ENCODE measurements at places on chromosomes 2 and 18. TPM values are rescaled to one million over a fixed set of nuclear protein-coding genes. Genes with fewer than 3 reads are reported as not detected.

DNA sequence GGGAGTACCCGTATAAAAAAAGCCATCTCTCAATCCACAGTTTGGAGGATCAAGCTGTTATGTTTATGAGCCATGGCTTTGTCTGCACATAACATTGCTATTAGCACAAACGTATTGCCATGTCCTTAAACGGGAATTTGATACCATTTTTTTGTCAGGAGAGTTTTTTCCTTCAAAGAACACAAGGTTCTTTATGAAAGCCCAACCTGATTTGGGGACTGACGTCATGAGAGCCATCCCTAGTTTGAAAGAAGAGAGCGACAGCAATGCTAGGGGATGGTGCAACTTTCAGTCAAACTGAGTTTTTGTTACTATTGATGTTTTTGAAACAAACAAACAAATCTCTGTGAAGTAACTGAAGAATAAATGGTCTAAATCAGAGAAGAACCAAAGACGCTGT lies 376.6 kb downstream of the EIPR1 start:
- DNase-seq, result no peak

The GRHL1 gene
- 25.8 TPM for total RNA-seq

DNA sequence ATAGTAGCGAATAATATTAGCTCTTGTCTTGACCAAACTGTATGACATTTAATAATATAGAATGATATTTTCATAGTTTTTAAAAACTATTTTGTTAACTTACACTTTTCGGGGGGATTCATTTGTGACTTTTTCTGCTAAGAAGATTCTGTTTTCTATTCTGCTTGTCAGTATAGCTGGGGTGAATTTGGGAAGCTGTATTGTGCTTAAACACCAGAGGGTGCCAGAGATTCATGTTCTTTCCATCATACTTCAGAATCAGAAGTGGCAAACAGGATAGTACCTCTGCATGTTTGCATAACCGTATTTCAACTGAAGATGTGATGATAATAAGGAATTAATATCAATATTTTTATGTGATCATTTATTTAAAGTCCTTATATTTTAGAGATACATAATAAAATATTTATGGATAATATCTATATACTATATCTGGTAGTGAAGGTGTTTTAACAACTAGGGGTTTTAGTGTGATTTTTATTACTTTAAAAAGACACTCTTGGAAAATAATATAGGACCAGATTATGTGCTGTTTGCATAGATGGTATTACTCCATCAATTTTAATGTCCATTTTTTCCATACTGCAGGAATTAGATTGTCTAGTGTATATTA lies 81.0 kb downstream of the TAF4B start:
- peak; percentile 84 for DNase-seq

DNA sequence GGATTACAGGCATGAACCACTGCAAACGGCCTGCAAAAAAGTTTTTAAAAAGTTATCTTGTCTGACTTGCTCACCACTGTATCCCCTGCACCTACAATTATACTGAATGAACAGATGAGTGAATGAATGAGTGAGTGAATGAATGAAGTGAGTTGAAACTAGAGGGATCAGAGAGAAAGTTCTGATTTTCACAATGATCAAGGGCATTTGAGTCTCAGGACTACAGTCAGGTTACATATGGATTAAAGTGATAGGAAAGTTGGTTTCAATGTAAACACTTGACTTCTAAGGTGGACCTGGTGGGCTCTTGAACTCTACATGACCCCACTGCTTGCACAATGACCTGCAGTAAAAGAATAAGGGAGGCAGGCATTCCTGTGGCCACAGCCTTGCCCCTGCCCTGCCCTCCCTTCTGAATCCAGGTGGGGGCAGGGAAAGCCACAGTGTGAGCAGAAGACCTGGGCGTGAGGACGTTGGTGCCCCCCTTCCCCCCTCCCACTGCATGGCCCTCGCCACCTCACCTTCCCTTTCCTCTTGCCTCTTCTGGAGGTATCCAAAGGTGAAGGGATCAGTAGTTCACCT lies 10.7 kb downstream of the C2orf80 start:
- DNase-seq, result no peak

GRCh38 chr2:183948861-183949260 lies 649.5 kb upstream of the ZNF804A start:
- peak; percentile 23 for DNase-seq

The C2orf72 gene
- 23.6 TPM for total RNA-seq

DNA sequence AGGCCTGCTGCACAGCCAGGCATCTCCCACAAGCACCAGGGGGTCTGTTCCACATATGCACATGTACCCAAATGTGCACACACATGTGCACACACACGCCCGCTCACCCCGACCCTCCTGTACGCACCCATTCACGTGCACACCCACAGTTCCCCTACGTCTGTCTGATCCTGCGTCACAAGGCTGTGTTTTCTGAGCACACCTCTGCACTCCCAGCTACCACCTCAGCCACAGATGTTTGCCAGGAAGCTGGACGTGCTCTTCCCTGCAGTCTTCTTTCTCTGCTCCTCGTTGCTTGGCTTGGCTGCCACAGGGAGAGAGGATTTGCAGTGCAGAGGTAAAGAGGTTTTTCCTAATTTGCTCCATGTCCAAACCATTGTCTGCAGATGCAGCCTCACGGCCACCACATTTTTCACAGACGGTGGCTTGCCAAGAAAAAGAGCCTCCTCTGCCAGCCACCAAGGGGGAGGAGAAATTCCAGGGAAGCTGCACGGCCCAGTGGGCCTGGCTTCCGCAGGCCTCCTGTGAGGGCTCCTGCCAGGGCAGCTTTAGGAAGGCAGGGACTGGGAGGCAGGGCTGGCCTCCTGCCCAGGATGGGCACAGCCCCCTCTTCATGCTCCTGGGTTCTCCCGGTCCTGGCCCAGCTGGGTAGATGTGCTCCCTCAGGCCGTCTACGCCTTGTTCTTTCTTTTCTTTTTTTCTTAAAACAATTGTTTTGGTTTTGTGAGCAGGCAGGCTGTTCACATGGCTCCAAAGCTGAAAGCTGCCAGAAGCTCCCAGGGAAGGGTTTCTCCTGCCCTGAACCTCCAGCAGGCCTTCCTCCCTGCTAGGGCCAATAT lies 29.3 kb upstream of the HS6ST1 start:
- DNase-seq, result peak; percentile 90

The SCG2 gene
- 166 TPM for total RNA-seq

- no peak for DNase-seq
Measured at GRCh38 chr2:25606892-25607291, 66.5 kb downstream of the DTNB start.

DNA sequence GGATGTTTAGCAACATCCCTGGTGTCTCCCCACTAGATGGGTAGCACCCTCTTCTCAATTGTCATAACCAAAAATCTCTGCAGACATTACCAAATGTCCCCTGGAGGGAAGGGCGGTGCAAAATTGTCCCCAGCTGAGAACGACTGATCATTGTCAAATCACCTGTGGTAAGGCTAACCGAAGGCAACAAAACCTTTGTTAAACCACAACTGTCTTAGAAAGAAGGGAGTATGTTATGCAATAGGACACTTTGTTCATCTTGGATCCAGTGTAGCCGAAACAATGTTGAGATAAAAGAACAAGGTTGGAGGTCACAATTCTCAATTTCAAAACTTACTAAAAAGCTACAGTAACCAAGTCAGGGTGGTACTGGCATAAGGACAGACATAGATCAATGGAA lies 50.3 kb upstream of the ST3GAL5 start:
- no peak for DNase-seq

GRCh38 chr18:11121443-11121849 lies 27.9 kb downstream of the PIEZO2 start:
- DNase-seq, result no peak

DNA sequence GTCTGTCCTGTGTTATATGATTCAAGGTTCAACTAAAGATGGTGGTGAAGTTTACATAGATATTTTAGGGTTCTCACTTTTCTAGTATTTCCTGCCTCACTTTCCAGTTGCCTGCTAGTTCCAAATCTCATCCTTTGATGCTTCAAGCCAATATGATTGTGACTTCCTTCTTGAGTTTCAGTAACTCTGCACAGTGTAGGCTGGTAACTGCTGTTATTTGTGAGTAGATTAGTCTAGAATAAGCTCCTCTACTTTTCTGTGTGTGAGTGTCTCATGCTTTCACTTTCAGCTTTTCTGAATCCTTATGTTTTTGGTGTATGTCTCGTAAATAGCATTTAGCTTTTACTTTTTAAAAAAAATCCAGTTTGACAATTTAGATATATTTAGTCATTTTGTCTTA lies 42.6 kb downstream of the GALNT1 start:
- DNase-seq, result no peak

The RPE gene
- total RNA-seq, result 57.6 TPM

GRCh38 chr2:42838133-42838532 lies 45.8 kb upstream of the HAAO start:
- no peak for DNase-seq

The IL18R1 gene
- 1.2 TPM for total RNA-seq

GRCh38 chr2:163656622-163657280 lies 79.1 kb downstream of the FIGN start:
- DNase-seq, result no peak

GRCh38 chr2:99468155-99468554 lies 21.7 kb downstream of the REV1 start:
- DNase-seq, result no peak

The AAMP gene
- total RNA-seq, result 82.1 TPM

DNA sequence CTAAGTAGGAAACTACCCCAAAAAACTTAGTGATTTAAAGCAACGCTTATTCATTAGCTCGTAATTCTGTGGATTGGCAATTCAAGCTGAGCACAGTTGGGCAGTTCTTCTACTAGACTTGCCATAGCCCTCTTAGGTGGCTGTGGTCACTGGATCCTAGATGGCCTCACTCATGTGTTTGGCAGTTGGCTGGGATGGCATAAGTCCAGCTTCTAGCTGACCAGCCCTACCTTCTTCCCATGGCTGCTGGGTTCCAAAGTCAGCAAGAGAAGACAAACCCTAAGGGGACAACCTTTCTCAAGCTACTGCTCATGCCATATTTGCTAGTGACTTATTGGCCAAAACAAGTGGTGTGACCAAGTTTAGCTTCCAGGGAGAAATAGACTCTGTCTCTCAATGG lies 95.3 kb downstream of the COPS8 start:
- DNase-seq, result no peak

DNA sequence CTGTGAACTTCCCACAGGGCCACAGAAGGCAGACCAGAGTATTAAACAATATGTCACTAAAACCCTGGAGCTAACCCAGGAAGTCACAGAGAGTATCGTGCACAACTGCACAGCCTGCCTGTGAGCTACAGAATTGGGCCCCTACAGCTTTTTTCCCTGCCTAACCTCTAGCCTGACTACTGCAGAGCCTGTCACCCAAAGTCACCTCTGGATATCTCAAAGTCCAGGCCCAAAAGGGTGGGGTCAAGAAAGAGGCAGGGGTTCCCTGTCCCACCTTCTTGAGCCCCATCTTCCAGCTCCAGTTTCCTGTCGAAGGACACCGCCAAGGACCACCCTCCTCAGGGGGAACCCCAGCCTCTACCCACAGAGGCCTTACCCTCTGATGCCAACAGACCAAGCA lies 13.5 kb downstream of the GAD1 start:
- DNase-seq, result no peak

DNA sequence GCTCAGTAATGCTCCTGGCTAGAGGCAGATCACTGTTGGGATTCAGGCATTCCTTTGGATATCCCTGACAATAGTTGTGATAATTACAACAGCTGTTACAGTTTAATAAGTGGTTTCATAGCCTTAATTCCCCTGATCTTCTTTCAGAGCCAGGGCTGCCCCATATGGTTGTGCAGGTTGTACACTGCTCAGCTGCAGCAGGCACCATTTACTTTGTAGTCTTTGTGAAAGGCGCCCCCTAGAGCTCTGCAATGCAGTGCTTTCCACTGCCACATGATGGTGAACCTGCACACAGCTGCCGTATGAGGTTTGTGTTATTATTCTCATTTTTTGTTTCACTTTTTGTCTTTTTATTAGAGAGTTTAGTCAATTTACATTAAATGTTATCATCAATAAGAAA lies 239.1 kb downstream of the KCNS3 start:
- DNase-seq, result no peak

GRCh38 chr18:74797577-74798151 lies 200.0 kb downstream of the ZNF407 start:
- DNase-seq, result no peak

The SP140 gene
- 1.6 TPM for total RNA-seq

The RRM2 gene
- total RNA-seq, result 16.6 TPM

The GLI2 gene
- 5.0 TPM for total RNA-seq

DNA sequence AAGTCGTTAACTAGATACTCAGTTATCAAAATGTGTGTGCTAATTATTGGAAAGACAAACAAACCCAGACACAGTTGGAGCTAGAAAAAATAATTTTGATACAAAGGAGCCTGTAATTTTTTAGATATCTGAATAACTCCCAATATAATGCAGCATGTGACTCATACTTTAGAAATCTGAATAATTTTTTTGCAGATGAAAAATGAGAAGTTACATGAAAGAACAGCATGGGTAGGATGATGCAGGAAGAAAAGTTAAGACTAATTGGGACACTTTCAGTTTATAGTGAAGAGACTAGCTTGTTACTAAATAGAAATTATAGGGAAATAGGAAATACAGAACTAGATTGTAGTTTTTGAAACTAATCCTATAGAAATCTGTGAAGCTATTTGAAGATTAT lies 945.8 kb downstream of the CBLN2 start:
- DNase-seq, result no peak

DNA sequence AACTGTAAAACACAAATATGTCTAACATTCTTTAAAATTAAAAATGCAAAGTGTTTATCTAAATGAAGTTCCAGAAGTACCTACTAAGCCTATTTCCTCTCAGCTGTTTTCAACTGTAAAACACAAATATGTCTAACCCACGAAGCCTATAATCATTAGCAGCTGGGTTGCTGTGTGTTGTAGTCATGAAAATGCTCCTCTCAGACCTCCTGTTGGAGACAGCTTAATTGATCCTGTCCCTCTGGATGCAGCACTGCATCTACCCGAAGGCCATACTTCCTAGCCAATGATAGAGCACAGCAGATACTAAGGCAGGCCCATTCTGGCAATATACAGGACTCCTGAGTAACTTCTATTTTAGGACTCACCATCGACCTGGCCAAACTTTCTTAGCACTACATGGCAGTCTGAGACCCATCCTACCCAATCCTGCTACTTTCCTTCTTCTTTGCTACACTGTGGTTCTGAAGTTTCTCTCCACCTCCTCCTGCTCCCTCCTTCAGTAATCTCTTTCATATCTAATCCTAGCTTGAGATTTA lies 92.5 kb upstream of the RBBP8 start:
- peak; percentile 18 for DNase-seq

The TUBA3D gene
- 0.20 TPM for total RNA-seq

The EPHA4 gene
- 56.4 TPM for total RNA-seq

DNA sequence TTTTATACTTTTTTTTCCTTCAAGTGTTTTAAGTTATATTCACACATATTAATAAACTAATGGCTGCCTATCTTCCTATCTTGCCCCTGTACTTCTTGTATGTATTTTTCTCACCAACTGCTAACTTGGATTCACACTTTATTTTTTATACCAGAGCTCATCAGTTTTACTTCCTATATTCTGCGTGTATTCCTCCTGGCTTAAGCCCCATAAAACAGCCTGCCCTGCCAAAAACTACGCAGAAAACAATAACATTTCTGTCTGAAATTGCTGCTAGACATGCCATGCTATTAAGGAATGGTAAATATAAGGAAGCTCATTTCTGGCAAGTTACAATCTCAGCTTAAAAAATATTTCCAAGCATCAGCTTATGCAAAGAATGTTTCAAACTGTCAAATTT lies 172.3 kb downstream of the UBE2E3 start:
- no peak for DNase-seq

- DNase-seq, result peak; percentile 64
Measured at GRCh38 chr2:158049129-158049855, 52.4 kb upstream of the UPP2 start.

The LRRFIP1 gene
- total RNA-seq, result 55.2 TPM

All from spinal cord (tissue), 10 donors.